ENCODE measurements at places on chromosomes 7 and 10.
A peak's percentile ranks its signal among the peaks of the same experiment; 100 is the strongest.

- no peak for DNase-seq
These were observed 91.1 kb upstream of the CACNA2D1 start for GRCh38 chr7:82534684-82535083.

- peak; percentile 23 for DNase-seq
These were observed 37.3 kb upstream of the TPST1 start for GRCh38 chr7:66167773-66168387.

- DNase-seq, result no peak
These were observed 219.6 kb downstream of the PTEN start for GRCh38 chr10:88082806-88083596.

DNA sequence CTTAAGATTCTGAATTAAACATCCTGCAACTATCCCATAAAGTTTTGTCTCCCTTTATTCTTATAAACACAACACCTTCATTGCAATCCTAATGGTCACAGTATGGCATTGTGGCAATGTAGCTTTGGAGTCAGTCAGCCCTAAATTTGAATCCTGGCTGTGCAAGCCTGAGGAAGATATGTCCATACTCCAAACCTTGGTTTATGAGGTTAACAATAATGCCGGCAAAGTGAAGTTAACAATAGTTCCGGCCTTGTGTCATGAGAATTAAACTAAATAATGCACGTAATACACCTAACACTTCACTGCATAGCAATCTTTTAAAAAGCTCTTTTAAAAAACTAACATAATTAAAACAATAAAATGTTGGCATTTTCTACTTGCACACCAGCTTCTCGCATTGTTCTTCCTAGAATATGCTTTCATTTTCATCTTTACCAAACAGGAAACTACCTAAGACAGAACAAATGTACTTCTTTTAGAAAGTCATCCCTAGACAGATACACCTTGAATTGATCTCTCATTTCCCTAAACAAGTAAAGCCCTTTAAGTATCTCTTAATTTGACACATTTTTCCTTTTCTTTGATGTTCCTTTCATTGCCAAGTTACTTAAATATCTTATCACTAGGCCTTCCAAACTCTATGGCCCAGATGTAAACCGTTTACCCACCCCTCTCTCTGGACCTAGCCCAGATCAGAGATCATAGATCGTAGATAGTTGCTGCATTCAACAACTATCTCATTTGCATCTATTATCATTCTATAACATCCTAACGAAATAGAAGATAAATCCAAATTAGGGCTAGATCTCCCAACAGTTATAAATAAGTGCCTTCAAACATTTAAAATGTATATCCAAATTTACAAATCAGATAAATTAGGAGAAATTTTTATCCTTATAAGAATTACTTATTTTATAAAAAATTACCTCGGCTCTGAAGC, 66.7 kb downstream of the CREB3L2 start:
- no peak for DNase-seq

DNA sequence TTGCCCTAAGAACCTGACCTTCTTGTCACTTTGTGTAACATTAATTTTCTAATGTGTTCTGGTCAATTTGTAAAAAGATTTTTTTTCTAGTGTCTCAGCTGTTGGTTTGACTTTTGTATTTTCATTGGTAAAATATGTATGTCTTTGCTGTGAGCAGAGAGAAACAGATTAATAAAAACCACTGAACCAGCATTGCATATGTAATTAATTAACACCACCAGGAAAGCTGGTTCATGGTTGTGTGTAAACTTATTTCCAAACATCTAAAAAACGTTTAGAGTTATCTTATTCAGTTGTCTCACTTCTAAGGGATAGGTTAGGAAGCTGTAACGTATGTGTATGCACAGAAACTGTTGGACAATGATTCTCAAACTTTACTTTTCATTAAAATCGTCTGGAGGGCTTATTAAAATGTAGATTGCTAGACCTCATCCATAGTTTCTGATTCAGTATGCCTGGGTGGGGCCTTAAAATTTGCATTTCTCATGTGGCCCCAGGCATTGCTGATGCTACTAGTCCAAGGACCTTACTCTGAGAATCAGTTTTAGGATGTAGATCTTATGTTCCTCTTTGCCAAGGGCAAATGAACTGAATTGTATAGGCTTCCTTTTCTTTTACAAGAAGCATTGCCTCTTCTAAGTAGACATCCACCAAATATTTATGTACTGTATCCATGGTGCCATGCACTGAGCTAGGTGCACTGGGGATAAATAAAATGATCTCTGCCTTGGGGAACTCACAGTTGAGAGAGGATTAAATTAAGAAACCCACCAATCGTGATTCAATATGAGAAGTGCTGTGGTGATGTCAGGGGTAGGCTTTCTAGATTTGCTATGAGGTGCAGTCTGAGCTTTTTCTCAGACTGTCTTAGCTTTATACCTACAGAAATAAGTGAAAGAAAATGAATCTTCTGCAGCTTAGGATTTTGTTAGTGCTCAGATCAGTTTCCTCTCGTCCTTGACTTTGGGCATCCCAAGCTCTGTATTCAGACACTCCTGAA, 98.7 kb downstream of the AUTS2 start:
- no peak for DNase-seq

DNA sequence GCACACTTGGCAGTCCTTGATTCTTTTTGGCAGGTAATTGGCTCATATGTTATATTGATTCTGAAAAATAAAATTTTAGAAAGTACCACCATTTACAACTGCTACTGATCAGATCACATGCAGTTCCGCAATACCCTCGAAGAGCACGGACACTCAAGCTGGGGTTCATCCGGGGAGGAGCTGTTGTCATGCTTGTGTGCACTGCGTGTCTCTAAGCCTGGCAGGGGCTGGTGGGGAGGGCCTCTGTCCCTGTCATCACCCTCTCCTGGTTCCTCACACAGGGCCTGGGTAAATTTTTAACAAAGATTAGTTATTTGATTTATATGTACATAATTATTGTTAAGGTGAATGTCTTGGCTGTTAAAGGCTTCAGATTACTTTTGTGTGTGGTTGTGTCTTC, 45.2 kb downstream of the TRRAP start:
- DNase-seq, result no peak

DNA sequence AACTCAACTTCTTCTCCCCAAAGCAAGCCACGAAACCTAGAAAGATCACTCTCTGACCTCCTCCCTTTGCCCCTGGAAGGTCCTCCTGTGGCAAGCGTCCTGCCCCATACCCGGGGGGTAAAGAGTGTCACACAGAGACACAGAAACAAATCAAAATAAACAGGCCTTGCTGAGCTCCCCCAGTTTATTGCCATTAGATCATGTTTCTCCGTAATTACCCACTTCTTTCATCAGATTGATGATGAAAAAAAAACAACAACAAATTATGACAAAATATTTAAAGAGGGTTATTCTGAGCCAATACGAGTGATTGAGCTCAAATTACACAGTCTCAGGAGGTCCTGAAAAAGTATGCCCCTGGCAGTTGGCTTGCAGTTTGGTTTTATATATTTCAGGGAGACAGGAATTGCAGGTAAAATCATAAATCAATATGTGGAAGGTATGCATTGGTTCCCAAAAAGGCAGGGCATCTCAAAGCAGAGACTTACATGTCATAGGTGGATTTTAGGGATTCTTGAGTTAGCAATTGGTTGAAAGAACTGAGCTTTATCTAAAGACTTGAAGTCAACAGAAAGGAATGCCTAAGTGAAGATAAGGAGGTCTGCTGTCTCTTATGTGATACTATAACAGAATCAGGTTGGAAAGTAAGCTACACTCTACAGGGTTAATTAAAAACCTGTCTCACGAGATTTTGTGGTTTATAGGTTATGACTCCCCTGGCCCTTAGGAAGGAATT, 86.2 kb downstream of the APBB1IP start:
- DNase-seq, result no peak

- no peak for DNase-seq
These were observed 10.7 kb downstream of the NDST2 start for GRCh38 chr10:73800560-73801252.

- DNase-seq, result no peak
These were observed 7.4 kb downstream of the LRIT1 start for GRCh38 chr10:84233940-84234339.

- no peak for DNase-seq
These were observed 31.2 kb upstream of the GARS1 start for GRCh38 chr7:30563326-30563942.

DNA sequence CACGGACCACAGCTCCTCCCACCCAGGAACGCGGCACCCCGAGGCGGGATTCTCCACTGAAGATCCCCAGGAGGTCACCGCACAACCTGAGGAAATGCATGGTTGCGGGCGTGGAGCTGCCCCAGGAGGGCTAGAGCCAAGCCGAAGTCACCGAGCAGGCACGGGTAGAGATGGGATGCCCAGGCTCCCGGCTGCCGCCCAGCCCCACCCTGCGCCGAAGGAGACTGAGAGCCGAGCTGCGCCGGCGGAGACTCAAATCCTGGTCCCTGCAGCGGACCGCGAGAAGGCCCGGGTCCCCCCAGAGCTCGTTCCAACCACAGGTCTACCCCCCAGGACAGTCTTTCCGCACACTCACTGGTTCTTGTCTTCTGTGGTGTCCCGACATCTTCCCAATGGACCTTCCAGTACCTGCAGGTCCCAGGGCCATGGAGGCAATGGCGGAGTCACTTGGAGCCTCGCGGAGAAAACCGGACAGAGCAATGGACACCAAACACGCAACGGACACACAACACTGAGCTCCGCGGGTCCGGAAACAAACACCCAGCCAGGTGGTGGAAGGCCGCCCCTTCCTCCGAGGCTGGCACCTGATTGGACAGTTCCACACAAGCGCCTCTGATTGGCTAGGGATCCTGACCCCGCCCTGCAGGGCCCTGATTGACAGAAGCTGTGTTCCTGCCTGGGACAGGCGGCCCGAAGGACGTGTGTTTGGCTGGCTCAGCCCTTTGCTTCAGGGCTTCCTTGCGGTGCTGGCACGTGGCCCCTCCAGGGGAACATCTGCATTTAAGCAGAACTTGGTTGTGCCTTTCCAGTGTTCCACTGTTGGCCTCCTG, 331.9 kb upstream of the NUPR2 start:
- no peak for DNase-seq

DNA sequence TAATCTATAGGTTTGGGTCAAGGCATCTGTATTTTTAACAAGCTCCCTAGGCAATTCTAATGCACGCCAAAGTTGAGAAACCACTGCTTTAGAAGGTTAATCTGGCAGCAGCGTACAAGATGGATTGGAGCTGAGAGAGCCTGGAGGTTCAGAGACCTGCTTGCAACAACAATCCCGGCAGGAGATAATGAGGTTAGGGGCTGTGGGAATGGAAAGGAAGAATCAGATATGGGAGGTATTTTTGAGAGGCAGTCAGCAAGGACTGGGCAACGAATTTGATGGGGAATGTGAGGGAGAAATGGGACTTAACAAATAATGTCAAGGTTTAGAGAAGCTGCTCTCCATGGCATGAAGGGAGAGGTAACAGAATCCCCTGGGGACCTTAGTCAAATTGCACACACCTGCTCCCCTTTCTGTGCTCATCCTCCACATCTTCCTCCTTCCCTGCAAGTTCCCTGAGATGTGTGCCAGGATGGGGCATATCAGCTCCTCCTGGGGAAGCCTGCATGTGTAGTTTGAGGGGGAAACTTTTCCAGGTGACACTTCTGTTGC, 731.0 kb upstream of the GALNT17 start:
- no peak for DNase-seq

- DNase-seq, result no peak
These were observed 8.6 kb downstream of the CRYGN start for GRCh38 chr7:151431281-151431767.

GRCh38 chr10:106816318-106817085, 348.0 kb downstream of the SORCS1 start:
- DNase-seq, result no peak

DNA sequence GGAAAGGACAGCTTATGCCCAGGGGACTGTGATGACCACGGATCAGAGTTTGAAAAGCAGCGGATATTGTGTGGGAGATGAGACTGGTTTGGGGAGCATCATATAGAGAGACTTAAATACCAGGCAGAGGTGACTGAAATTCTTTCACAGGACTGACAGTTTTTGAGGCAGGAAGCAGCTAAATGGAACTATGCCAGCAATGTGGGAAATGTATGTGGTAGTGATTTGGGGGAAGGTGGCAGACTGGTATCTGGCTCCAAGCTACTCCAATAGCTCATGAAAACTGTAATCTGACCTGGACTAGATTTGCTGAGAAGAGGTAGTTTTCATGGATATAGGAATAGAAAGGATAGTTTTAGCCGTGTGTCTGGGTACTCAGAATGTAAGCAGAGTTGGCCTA, 592.6 kb downstream of the REEP3 start:
- no peak for DNase-seq

DNA sequence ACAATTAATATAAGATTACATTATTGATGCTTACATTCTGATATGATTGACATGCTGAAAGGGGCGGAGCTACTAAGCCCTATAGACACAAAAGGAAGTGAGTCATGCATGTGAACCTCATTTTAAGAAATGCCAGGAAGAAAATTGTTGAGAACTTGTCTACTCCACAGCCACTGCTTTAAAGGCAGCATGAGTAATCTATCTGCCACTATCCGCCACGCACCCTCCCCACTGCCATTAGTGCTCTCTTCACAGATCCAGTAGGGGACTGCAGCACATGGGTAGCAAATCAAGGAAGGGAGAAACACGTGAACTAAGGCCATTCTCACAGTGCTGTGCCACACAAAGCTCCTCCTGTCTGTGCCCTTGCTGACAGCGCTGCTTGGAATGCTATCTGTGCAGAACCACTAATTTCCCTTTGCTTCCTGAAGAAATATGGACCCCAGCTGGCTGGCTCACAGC, 524.8 kb downstream of the GRM8 start:
- no peak for DNase-seq

GRCh38 chr7:64509583-64509982, 53.3 kb downstream of the ZNF680 start:
- DNase-seq, result no peak

- DNase-seq, result no peak
These were observed 115.9 kb downstream of the TCERG1L start for GRCh38 chr10:131195558-131196159.

GRCh38 chr10:11697718-11698527, 44.3 kb upstream of the ECHDC3 start:
- DNase-seq, result no peak

GRCh38 chr7:92425311-92425947, 21.9 kb upstream of the GATAD1 start:
- DNase-seq, result no peak

DNA sequence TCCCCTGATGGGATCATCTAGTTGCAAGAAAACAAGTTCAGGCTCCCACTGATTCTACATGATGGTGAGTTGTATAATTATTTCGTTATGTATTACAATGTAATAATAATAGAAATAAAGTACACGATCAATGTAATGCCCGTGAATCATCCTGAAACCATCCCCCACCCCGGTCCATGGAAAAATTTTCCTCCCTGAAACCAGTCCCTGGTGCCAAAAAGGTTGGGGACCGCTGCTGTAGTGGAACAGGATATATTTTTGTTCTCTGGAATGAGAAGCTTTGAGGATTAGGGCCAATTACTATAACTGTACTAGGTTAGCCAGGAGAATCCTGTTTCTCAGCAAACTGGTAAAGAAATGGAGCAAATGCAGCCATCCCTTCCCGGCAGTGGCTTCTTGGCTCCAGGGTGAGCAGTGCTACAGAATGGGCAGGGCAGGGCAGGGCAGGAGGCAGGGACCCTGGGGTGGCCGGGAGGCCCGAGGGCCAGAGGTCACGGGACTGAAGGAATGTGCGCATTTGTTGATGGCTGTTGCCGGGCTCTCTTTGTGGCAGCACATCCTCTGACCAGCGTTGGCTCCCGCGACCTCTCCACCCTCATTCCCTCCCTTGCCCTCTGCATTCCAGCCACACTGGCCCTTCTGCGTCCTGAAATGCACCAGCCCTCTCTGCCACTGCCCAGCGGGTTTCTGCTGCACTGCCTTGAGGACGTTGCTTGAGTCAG, 162.3 kb upstream of the NPS start:
- no peak for DNase-seq

GRCh38 chr7:48363174-48363573, 191.9 kb downstream of the ABCA13 start:
- no peak for DNase-seq

- no peak for DNase-seq
These were observed 169.7 kb downstream of the ARHGAP21 start for GRCh38 chr10:24554036-24554435.

Measured in BJ (cell line).